Breast epithelium (tissue), 4 donors: ENCODE measurements at places on chromosomes 7 and 10. TPM values are rescaled to one million over a fixed set of nuclear protein-coding genes. Genes with fewer than 3 reads are reported as not detected.

- no peak for DNase-seq
Observed at GRCh38 chr10:91582153-91582554, 50.7 kb downstream of the PPP1R3C start.

GRCh38 chr10:81792729-81793128 is 82.3 kb upstream of the NRG3 start:
- no peak for DNase-seq

- no peak for DNase-seq
Observed at GRCh38 chr10:59724098-59724938, 14.7 kb upstream of the SLC16A9 start.

DNA sequence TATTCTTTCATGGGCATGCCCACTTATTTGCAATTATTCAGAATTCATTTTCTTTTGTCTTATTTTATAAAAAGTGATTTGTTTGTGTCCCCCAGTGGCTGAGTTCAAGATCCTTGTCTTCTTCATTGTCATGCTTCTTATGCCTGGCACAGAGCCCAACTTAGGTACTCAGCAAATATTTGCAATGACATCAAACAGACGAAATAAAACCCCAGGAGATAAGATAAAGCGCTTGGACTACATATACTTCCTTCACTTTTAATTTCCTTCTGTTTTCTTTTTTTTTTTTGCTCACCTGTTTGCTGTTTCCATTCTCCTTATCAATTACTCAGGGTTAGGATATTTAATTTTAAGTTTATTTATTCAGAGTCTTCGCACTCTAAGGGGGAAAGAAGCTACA is 225.0 kb downstream of the SDHAF3 start:
- no peak for DNase-seq

DNA sequence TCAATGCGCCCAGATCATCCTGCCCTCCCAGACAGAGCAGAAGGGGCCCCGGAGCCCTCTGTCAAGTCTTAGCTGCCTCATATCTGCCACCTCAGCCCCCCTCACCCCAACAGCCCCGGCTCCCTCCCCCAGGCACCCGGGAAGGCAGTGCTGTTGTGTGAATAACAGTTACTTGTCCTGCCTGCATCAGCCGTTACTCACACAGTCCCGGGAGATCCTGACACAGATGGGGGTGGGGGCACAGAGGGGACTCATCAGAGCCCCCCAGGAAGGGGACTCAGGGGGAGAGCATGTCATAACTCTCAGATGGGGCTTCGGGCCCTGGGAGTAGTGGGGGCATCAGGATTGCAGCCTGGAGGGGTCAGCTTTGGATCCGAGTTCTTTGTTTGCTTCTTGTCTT is 12.4 kb upstream of the SERPINE1 start:
- no peak for DNase-seq

DNA sequence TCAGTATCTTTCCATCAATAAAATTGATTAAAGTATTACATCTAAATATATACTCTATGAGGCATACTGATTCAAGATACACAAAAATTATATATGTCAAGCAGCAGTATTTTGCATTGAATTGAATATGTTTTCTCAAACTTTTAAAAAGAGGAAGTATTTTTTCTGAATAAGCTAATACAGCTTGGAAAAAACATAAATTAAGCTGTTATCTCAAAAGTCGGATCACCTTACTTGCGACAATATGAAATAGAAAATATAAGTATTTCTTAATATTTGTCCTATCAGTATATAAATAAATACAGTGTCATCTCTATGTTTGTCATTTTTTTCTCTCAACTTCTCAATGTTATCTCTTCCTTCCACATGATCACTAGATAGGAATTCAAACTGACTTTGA is 139.3 kb downstream of the MBL2 start:
- no peak for DNase-seq

DNA sequence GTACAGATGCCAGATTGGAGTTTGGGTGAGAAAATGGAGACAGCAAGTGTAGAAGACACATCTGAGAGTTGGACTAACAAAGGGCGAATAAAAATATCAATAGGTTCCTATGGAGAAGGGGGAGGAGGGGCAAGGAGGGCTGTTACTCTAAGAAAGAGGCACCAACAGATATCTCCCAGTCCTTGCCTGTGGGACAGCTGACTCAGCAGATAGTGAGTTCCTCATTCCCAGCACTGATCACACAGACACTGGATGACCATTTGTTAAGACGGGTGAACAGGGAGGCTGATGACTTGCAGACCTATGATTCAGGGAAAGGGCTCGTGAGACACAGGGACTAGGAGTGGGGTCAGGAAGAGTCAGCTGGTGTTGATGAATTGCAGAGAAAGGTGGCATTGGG is 5.7 kb upstream of the PRR15 start:
- DNase-seq: no peak

DNA sequence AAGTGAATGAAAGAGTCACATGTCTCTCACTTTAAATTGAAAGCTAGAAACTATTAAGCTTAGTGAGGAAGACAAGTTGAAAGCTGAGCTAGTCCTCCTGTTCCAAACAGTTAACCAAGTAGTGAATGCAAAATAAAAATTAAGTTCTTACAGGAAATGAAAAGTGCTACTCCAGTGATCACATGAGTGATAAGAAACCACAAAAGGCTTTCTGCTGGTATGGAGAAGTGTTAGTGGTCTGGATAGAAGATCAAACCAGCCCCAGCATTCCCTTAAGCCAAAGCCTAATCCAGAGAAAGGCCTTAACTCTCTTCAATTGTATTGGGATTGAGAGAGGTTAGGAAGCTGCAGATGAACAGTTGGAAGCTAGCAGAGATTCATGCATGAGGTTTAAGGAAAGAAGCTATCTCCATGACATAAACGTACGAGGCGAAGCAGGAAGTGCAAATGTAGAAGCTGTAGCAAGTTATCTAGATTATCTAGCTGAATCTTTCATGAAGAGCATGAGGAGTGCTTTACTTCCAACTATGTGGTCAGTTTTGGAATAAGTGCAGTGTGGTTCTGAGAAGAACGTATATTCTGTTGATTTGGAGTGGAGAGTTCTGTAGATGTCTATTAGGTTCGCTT is 261.6 kb downstream of the MDFIC start:
- DNase-seq: no peak

DNA sequence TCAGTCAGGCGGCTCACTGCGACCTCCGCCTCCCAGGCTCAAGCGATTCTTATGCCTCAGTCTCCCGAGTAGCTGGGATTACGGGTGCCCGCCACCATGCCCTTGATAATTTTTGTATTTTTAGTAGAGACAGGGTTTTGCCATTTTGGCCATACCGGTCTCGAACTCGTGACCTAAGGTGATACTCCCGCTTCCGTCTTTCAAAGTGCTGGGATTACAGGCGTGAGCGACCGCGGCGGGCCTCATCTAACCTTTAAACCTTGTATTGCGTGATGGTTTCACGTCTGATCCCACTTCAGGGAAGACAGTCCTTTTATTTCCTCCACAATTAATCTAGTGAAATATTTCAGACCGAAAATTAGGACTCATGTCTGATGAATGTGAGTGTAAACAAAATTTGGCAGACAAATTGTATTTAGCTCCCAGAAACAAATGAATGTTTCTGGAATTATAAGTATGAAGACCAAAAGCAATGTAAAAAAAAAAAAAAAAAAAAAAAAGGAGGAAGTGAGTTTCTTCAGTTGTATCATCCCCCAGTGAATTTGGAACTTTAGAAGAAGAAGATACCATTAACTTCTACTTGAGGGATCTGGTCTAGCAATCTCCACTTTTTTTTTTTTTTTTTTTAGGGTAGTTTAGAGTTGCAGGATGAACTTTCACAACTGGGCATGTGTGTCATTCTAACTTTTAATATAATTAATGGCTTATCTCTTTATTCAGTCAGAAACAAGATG is 1.6 kb downstream of the NUP42 start:
- no peak for DNase-seq

- DNase-seq: no peak
Observed at GRCh38 chr10:122561212-122561611, 658 bp downstream of the DMBT1 start.

DNA sequence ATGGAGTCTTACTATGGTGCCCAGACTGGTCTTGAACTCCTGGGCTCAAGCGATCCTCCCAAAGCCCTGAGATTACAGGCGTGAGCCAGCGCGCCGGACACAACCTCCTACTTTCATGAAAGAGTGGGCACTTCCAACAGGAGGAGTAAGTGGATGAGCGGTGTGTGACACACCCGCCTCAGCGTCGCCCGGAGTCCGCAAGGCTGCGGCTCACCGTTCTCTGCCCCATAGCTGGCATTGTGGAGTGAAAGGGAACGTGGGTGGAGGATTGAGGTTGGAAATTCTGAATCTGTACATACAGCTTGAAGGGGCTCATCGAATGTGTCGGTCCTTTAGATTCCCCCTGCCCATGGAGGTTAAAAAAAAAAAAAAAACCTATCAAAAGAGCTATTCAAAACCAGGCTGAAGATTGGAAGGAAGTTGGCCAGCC is 524 bp upstream of the PRXL2A start:
- DNase-seq: no peak

DNA sequence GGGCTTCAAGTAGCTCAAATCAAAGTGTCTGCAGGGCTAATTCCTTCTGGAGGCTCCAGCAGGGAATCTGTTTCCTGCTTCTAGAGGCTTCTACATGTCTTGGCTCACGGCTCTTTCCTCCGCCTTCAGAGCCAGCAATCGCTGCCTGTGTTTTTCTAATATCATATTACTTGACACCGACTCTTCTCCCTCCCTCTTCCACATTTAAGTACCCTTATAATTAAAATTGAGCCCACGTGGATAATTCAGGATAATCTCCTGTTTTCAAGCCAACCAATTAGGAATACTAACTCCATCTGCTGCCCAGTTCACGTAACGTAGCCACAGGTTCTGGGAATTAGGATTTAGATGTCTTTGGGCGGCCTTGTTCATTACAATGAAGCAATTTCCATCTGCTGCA is 372.2 kb downstream of the DPP6 start:
- no peak for DNase-seq

DNA sequence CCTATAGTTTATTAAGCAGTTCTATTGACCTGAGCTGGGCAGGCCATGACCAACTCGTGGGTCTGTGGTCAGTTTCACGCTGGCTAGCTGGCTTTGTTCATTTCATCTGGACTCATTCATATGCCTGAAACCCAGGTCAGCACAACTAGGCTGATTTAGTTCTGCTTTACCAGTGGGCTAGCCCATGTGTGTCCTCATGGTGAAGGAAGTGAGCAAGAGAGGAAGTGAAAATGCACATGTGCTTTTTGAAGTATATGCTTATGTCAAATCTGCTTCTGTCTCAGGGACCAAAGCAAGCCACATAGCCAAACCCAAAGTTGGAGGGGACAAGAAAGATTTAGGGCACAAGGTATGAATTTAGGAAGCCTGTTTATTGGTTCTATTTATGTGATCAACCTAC is 154.5 kb downstream of the RNF133 start:
- DNase-seq: no peak

DNA sequence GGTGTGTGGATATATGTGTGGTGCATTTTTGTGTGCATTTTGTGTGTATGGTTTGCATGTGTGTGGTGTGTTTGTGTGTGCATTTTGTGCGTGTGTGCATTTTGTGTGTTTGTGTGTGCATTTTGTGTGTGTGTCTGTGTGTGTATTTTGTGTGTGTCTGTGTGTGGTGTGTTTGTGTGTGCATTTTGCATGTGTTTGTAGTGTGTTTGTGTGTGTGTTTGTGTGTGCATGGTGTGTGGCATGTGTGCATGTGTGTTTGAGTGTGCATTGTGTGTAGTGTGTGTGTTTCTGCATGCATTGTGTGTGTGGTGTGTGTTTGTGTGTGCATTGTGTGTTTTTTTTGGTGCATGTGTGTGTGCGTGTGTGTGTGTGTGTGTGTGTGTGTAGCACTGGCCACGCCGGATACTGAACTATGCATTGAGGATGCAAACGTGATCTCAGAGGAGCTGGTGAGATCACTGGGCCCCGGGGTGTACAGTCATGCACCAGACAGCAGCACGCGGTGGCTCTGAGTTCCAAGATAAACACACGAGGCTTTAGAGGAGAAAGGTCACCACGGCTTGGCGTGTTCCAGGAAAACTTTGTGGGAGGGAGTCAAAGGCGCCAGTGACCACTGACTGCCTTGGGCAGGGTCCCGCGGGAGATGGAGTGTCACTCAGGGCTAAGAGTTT is 106.6 kb upstream of the SHH start:
- peak; percentile 84 for DNase-seq

- no peak for DNase-seq
Observed at GRCh38 chr7:80478683-80479082, 33.2 kb downstream of the GNAT3 start.

DNA sequence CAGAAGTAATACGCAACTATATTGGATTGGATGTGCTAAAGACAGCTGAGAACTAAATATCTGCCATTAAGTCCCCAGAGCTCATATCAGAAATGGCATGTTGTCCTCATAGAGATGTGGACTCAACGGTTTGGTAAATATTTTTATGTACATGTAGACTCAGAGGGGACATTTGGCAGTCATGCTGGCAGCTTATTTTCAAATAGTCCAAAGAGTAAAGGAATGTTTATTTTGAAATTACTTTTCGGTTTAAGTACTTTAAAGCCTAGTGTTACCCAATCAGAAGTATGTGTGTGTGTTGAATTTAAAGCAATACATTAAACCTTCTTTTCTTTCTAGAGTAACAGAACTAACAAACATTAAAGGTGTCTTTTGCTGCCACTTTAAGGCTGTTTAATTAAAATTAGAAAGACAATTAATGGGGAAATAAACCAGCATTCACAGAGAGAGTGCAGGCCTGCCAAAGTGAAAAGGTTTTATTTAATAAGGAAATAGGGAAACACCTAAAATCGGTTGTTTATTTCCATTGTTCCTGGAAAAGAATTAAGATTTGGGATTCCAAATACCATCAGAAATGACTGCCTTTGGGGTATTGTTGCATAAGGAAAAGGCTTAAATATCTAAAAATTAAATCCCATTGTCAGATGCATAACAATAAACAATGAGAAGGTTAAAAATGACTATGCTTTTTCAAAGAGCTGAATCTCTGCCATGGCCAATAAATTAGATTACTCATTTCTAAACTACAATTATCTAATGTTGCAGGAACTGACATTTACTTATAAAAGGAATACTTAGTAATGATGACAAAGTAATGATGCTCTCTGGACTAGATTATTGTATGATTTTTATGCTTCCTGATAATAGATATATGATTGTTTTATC is 113.4 kb upstream of the AHR start:
- no peak for DNase-seq

DNA sequence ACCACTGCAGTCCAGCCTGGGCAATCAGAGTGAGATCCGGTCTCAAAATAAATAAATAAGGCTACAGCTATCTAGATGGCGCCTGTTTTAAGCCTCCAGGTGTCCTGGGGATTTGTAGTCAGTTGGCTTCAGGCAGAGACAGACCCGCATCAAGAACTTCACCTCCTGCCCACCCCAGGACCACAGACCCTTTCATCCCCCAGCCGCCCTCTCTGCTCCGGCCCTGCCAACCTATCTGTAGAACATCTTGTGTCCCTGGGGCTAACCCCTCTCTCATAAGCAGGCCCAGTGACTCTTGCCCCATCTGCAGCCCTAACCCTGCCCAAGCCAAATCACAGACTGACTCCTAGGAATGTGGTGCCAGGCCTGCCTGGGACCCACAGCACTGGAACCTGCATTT is 17.9 kb downstream of the PDIA4 start:
- DNase-seq: no peak

Gene CLDN4
- 379 TPM for total RNA-seq

Gene NME8
- not detected for total RNA-seq

Gene CFAP58
- 0.16 TPM for total RNA-seq

Gene CPSF4
- 40.6 TPM for total RNA-seq

Gene SPDYE16
- total RNA-seq: not detected

Gene NPC1L1
- total RNA-seq: 0.29 TPM

Gene IL15RA
- total RNA-seq: 25.9 TPM

Gene IGFBP3
- 159 TPM for total RNA-seq

Gene C7orf33
- not detected for total RNA-seq

Gene PDLIM1
- 143 TPM for total RNA-seq
